ENCODE measurements at places on chromosomes 1 and 21. TPM values are rescaled to one million over a fixed set of nuclear protein-coding genes. Genes with fewer than 3 reads are reported as not detected.
A peak's percentile ranks its signal among the peaks of the same experiment; 100 is the strongest.

GRCh38 chr1:1166642-1167397 is 6.9 kb upstream of the TTLL10 start:
- H3K4me3 ChIP-seq, result no peak overlapping the region
- H3K4me1 ChIP-seq, result no peaks in the 10 kb centered on the region
- H3K27me3 ChIP-seq, result peaks cover 2% of the 10 kb centered on the region
- no peaks in the 10 kb centered on the region for H3K36me3 ChIP-seq
- DNase-seq, result no peak

GRCh38 chr1:202202500-202203168 is 9.0 kb downstream of the LGR6 start:
- no peaks in the 10 kb centered on the region for H3K36me3 ChIP-seq
- peaks cover 4% of the 10 kb centered on the region for H3K4me1 ChIP-seq
- DNase-seq, result no peak
- H3K27me3 ChIP-seq, result no peaks in the 10 kb centered on the region
- H3K4me3 ChIP-seq, result no peak overlapping the region

GRCh38 chr1:208275083-208275482 is 30.9 kb upstream of the PLXNA2 start:
- H3K27me3 ChIP-seq, result no peaks in the 10 kb centered on the region
- no peak overlapping the region for H3K4me3 ChIP-seq
- DNase-seq, result no peak
- peaks cover 5% of the 10 kb centered on the region for H3K4me1 ChIP-seq
- no peak overlapping the region for H3K27ac ChIP-seq

DNA sequence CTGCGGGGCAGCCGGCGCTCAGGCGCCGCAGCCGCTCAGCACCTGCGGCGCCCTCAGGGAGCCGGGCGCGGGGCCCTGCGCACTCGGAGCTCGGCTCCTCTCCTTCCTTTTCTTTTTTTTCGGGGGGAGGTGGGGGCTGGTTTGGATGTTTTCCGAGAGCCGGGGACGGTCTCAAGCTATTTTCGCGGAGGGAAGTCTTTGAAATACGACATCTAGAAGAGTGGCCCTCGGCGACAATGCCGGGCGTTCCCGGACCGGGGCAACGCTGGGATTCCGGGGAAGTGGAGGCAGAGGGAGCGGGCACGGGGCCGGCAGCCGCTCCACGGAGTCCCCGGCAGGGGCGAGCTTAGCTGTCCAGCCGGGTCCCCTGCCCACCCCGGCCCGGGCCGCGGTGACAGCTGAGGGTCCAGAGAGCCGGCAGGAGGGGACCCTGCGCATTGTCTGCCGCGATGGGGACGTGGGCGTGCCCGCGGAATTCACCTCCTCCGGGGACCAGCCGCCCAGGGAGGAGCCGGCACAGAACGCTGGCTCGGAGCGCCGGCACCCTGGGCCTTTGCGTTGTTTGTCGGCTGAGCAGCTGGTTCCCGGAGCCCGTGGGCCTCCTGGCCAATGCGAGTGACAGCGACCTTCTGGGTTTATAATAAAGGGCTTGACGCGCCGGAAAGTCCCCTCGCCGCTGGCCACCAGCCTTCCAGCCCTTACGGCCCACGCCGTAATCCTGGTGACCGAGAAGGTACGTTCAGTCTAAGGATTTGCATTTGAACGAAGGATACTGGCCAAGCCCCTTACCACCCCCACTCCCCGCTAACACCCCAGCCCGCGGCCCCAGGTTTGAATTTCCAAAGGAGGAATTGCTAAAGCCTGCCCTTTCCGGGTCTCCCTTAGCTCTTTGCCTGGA is 582 bp downstream of the SLC37A1 start:
- no peaks in the 10 kb centered on the region for H3K27me3 ChIP-seq
- no peak overlapping the region for H3K27ac ChIP-seq
- H3K4me1 ChIP-seq, result no peaks in the 10 kb centered on the region
- no peaks in the 10 kb centered on the region for H3K36me3 ChIP-seq
- peak; percentile 72 for DNase-seq

DNA sequence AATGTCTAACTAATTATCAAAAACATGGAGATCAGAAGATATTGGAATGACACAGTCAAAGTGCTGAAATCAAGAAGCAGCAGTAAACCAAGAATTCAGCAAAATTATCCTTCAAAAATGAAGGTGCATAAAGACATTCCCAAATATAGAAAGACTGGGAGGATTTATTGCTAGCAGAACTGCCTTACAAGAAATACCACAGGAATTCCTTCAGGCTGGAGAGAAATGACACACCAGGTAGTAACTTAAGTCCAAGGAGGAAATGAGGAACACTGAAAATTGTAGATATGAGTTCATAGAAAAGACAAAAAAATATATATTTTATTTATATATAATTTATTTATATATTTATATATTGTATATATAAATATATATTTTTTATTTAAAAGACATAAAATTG is 217.2 kb downstream of the RPS6KC1 start:
- H3K27ac ChIP-seq, result no peak overlapping the region
- no peaks in the 10 kb centered on the region for H3K27me3 ChIP-seq
- DNase-seq, result no peak
- H3K36me3 ChIP-seq, result no peaks in the 10 kb centered on the region
- H3K4me3 ChIP-seq, result no peak overlapping the region

- no peak overlapping the region for H3K4me3 ChIP-seq
- H3K4me1 ChIP-seq, result peaks cover 4% of the 10 kb centered on the region
- H3K36me3 ChIP-seq, result no peaks in the 10 kb centered on the region
- peak overlapping the region; percentile 71 for H3K27ac ChIP-seq
- DNase-seq, result peak; percentile 90
These were observed 183.3 kb upstream of the TMEM51 start for GRCh38 chr1:14970115-14970798.

- H3K27me3 ChIP-seq, result no peaks in the 10 kb centered on the region
- no peaks in the 10 kb centered on the region for H3K36me3 ChIP-seq
- no peak for DNase-seq
- no peaks in the 10 kb centered on the region for H3K4me1 ChIP-seq
- H3K27ac ChIP-seq, result no peak overlapping the region
These were observed 22.3 kb downstream of the NAV1 start for GRCh38 chr1:201561195-201561564.

DNA sequence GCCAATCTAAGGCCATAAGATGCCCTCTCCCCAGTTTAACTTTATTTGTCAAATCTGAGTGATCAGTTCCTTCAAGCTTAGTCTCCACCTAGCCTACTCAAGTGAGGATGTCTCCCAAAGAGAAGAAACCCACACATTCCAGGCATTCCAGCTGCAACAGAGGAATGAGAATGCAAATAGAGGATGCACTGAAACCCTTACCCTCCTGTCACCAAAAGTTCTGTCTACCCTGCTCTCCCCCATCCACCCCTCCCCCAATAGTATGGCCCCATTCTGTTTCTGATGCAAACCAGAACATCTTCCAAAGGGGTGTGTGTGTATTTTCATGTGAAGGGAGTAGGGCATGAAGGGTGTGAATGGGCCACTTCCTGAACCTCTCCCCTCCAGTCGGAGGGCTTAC is 3.0 kb downstream of the DUSP23 start:
- no peak overlapping the region for H3K4me3 ChIP-seq
- H3K36me3 ChIP-seq, result no peaks in the 10 kb centered on the region
- H3K27ac ChIP-seq, result no peak overlapping the region
- no peaks in the 10 kb centered on the region for H3K27me3 ChIP-seq
- peaks cover 7% of the 10 kb centered on the region for H3K4me1 ChIP-seq
- DNase-seq, result no peak

- DNase-seq, result no peak
- H3K27me3 ChIP-seq, result no peaks in the 10 kb centered on the region
- no peak overlapping the region for H3K4me3 ChIP-seq
- no peaks in the 10 kb centered on the region for H3K36me3 ChIP-seq
- no peak overlapping the region for H3K27ac ChIP-seq
- H3K4me1 ChIP-seq, result peaks cover 2% of the 10 kb centered on the region
These were observed 186.1 kb upstream of the ADAMTS5 start for GRCh38 chr21:27152996-27153395.

- no peak overlapping the region for H3K27ac ChIP-seq
- H3K36me3 ChIP-seq, result no peaks in the 10 kb centered on the region
- H3K4me3 ChIP-seq, result no peak overlapping the region
- H3K4me1 ChIP-seq, result no peaks in the 10 kb centered on the region
- DNase-seq, result peak; percentile 63
- H3K27me3 ChIP-seq, result no peaks in the 10 kb centered on the region
These were observed 116.4 kb upstream of the KCNJ15 start for GRCh38 chr21:38140207-38140903.

DNA sequence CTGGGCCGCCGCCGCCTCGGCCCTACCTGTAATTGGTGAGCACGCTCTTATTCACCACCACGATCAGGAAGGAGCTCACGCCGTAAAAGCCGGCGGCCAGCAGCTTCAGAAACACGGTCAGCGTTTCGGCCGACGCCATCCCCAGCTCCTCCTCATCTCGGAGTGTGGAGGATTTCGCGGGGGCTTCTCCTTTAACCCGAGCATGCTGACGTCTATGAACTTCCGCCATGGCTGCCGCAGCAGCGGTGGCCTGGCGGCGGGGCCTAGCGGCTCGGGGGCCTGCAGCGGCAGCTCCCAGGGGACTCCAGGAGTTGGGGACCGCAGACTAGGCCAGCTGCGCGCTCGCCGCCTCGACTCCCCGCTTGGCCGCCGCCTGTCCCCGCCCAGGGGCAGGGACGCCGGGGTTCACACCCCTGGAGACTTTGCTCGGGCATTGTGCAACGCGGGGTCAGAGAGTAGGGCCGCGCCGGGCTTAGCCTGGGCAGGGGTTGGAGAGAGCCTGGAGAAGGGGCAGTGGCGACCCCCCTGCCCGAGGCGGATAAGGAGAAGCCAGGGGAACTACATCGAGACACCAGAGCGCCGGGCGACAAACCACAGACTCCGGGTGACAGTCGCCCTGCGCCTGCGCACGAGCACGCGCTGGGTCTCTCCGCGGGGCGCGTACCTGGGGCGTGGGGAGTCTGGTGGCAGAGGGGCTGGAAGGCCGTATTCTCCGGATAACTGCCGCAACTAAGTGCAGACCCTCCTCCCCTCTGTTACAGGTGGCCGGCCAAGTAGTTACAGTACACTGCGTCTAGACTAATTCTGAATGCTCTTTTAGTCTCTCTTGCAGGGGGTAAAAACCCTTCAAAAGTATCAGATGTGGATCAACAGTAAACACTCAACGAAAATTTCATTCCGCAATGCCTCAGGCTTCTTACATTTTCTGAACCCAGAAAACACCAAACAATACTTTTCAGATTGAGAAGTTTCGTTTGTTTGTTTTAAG is at the start of gene SLC35D1:
Gene SLC35D1, minus strand, starts transcription at position 364 of the 988 bp plus-strand sequence. Its CDS starts 135 bp downstream, at position 229.
- H3K27me3 ChIP-seq, result no peaks in the 10 kb centered on the region
- peak; percentile 81 for DNase-seq

- no peaks in the 10 kb centered on the region for H3K4me1 ChIP-seq
- H3K27me3 ChIP-seq, result no peaks in the 10 kb centered on the region
- H3K27ac ChIP-seq, result no peak overlapping the region
- no peaks in the 10 kb centered on the region for H3K36me3 ChIP-seq
These were observed 93.1 kb downstream of the TMEM53 start for GRCh38 chr1:44581205-44581604.

DNA sequence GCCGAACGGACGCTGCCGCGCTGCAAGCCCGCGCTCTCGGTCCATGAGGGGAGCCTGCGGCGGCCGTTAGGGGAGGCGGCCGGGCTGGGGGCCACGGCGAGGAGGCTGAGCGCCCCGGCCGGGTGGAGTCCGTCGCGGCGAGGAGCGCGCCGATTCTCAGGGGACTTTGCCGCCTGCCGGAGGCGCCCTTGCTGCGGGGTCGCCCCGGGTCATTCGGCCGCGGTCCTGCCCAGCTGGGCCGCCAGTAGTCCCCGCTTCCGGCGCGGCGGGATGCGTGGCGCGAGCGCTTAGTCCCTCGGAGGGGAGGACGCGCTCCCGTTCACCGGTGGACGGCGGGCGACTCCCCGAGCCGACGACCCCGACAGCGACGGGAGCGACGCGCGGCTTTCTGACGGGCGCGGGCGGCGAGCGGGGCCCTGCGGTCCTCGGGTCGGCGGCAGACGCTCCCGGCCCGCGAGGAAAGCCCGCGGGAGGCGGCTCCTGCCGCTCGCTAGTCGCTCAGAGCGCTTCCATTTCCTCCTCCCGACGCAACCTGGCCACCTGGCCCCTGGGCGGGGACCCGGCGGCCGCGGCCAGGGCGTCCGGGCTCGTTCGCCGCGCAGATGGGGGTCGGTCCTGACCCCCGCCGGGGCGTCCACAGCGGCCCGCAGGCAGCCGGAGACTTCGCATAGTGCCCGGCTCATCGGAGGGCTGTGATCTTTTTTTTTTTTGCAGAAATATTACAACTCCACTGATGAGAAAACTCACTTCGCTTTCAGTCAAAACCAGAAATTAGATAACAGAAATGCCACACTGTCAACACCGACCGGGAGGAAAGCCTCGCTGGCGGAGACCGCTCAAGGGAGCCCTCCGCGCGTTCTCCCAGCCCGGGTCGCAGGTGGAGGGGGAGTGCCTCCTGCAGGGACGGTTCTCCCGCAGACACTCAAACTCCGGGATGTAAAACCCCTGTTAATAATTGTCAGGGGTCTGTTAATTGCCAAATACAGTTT is 641 bp upstream of the ZBTB21 start:
- H3K27me3 ChIP-seq, result no peaks in the 10 kb centered on the region
- peak; percentile 79 for DNase-seq
- peak overlapping the region; percentile 10 for H3K4me3 ChIP-seq
- no peaks in the 10 kb centered on the region for H3K4me1 ChIP-seq
- no peaks in the 10 kb centered on the region for H3K36me3 ChIP-seq

C1QA gene
- 145 TPM for total RNA-seq
